ENCODE measurements at places on chromosomes 11 and 22.

DNA sequence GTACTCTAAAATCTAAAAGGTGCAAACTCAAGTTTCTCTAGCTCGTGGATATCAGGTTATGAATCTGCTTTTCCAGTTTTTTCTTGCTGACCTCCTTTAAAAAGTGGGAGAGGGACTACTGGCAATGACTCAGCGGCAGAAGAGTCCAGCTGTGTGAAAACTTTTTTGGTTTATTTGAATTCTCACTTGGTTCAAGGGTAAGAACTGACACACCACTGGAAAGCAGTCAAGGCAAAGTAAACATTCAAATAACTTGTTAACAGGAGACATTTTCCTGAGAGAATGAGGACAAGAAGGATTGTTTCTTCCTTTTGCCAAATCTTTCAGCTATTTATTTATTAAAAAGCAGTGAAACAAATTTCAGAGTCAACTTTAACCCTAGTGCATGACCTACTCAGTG is 36.1 kb downstream of the CDON start:
- no peak for DNase-seq

DNA sequence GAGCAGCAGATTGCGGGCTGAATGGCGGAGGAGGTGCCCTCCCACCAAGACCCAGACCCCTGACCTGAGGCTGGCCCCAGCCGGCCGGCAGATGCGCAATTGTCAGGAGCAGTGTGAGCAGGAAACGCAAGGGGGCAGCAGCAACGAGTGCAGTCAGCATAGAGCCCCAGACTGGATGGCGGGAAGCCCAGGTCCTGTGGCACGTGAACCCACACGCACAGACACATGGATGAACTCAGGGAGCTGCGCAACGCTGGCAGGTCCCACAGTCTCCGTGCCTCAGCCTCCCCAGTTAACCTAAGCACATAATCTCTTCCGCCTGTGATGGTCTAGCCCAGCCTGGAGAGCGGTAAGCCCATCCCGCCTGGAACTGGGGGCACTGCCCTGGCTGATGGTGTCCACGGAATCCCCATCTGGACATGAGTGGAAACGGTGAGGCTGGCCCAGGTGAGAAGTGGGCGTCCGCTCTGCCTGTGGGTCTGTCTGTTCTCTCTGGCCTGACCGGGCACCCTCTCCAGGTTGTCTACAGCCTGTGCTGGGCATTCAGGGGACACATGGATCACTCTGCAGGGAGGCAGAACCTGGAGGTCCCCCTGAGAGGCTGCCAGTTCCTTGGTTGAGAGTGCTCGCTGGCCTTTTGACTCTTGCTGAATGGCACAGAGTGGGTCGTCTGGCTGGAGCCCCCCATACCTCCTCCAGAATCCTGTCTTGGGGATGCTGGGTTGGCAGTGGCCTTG is 626 bp upstream of the TBX10 start:
- no peak for DNase-seq

- no peak for DNase-seq
Measured at GRCh38 chr22:37501610-37502341, 15.6 kb upstream of the MFNG start.

DNA sequence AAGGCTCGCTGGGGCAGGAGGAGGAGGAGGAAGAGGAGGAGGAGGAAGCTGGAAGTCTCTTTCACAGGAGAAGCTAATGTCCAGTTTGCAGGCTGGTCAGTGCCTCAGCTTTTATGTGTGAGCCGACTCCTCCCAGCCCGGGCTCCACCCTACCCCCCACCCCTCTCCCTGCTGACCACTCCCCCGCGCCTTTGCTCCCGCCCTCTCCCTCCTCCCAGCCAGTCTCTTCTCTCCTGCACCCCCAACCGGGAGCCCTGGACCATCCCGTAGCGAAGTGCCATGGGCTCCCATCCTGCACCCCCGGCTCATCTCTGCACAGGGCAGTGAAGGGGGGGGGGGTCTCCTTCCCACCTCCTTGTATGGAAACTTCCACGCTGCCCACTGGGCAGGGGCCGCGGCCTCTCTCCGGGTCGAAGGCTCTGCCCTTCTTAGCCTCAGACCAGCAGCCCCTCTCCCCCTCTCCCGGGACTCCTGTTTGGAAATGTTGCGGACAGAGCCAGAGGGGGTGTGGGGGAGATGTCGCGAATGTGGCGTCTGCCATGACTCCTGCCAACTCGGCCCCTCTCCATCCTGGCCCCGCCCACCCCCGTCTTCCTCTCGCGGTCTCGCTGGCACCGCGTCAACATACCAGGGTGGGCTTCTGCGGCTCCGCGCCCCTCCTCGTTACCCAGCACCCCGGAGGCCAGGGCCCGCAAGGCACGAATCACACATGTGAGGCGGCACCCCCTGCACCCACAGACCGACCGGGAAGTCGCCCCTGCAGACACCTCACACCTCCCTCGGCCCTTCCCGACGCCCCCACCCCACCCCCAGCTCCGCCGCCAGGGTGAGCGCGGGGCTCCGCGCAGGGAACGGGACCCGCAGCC is 1.8 kb downstream of the IGF2 start:
- DNase-seq = no peak

GRCh38 chr11:66479394-66480116 is 679 bp upstream of the DPP3 start:
- DNase-seq = no peak

DNA sequence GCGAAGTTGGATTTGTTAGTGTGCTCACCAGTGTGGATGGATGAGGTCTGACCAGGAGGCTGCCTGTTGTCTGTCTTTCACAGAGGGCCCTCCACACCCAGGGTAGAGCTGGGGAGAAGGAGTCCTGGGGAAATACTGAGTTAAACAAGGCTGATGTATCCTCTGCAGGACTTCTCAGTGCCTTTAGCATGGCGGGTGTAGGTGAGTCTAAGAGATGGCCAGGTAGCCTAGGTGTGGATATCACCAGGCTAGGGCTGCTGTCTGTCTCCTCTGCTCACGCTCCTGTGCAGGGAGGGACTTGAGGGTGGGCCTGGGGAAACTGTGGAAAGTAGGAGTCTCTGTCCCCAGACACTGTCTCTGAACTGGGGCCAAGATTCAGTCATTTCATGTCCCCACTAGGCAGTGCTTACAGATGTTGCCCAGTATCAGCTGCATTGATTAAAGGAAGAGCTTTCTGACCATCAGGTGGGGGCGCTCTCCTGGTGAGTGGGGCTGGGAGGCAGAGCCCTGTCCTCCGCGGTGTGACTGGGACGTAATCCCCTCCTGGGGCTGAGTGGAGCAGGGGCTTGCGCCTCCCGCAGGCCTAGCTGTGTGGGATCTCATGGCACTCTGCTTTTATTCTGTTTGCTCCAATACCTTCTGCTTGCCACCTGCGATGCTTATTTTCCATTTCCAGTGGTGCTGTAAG is 35.5 kb upstream of the CCDC188 start:
- no peak for DNase-seq

DNA sequence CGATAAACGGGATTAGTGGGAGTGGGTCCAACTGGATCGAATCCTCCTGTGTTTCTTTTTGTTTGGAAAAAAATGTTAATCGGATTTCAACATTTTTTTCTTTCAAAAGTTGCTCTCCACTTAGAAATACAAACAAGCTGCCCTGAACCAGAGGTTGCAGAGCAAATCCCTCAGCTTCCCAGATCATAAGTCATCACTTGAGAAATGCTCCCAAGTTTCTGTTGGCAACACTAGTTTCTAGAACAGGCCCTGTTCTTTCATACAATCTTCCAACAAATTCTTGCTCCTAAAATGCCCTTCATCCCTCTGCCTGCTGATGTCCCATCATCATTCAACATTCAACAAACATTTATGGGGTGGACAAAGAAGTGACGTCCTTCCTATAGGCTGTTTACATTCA is 1.3 kb upstream of the MLC1 start:
- DNase-seq = no peak

DNA sequence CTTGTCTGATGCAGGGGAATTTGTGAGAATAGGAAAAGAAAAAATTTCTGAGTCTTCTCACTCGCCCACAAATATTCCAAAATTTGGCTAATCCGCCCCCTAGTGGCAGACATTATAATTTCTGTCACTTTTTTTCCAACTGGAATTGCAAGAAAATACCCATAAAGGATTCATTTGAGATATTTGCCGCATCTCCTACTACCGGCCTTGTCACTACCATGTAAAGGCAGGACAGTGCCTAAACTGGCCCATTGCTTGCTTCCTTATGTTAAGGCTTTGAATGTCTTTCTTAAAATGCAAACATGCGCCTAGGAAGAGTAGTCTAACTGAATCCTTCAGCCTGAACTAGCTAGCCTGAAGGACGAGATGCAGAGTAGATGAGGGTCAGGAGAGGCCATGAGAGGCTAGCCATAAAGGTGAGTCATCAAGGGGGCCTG is 9.3 kb upstream of the CEP295 start:
- peak; percentile 1 for DNase-seq

- DNase-seq = no peak
Measured at GRCh38 chr22:46864314-46865051, 102.0 kb downstream of the TBC1D22A start.

GRCh38 chr11:46248289-46249102 is 29.0 kb upstream of the CREB3L1 start:
- DNase-seq = no peak

- DNase-seq = no peak
Measured at GRCh38 chr11:117900720-117901440, 24.4 kb upstream of the FXYD6 start.

GRCh38 chr22:27760474-27760873 is 41.1 kb downstream of the MN1 start:
- DNase-seq = no peak

- DNase-seq = no peak
Measured at GRCh38 chr11:68137833-68138232, 16.6 kb upstream of the CHKA start.

GRCh38 chr11:100675115-100675650 is 11.9 kb upstream of the ARHGAP42 start:
- no peak for DNase-seq

GRCh38 chr11:40175980-40176379 is 1283.5 kb downstream of the LRRC4C start:
- DNase-seq = no peak

- DNase-seq = no peak
Measured at GRCh38 chr11:10876158-10876557, 18.3 kb upstream of the ZBED5 start.

DNA sequence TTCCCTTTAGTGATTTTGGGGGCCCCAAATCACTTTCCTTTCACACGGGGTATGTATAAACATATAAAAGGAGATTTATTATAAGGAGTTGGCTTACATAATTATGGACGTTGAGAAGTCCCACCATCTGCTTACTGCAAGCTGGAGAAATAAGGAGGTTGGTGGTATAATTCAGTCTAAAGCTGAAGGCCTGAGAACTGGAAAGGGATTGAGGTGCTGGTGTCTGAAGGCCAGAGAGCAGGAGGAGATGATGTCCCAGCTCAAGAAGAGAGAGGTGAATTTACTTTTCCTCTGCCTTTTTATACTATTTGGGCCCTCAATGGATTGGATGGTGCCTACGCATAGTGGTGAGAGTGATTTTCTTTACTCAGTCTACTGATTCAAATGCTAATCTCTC is 1.3 kb upstream of the ZNF202 start:
- DNase-seq = no peak

DNA sequence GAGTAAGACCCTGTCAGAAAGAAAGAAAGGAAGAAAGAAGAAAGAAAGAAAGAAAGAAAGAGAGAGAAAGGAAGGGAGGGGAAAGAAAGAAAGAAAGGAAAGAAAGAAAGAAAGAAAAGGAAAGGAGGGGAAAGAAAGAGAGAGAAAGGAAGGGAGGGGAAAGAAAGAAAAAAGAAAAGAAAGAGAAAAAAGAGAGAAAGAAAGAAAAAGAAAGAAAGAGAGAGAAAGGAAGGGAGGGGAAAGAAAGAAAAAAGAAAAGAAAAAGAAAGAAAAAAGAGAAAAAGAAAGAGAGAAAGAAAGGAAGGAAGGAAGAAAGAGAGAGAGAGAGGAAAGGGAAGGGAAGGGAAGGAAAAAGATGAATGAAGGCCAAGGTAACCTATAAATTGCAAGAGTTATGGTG is 47.2 kb upstream of the SLC22A12 start:
- DNase-seq = no peak

DNA sequence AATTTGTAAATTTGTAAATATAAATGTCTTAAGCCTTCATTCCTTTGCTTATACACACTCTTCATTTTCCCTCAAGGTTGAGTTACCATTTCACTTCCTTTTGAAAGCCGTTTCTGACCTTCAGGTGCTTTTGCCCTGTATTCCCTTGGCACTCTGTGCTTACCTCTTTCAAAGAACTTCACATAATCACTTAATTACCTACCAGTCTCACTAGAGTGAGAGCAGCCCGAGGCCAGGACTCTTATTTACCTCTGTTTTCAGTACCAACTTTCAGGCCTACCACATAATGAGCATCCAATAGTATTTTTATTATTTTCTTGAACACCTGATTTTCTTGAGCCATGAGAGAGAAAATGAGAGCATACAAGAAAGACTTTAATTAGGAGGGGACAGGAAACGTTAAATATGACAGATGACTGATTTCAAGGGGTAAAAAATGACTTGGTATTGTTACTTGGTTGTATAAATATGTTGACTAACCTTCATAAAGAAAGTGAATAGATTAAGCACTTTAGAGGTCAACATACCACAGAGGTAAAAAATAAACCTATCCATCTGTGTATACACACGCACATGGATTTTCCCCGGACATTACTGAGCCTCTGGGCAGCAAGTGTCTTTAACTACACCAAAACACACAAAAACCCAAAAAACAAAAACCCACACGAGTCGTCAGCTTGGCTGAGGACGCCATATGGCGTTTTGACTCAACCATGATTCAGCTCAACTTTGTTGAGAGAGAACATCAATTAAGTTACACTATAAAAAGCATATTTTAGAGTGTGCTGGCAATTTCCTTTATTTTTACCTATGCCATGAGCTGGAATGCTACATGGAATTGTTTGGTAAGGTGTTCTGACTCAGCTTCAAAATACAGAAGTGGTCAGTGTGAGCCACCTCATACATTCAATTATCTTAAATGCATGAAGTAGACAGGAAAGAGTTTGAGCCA is 7.6 kb downstream of the ATXN10 start:
- no peak for DNase-seq

DNA sequence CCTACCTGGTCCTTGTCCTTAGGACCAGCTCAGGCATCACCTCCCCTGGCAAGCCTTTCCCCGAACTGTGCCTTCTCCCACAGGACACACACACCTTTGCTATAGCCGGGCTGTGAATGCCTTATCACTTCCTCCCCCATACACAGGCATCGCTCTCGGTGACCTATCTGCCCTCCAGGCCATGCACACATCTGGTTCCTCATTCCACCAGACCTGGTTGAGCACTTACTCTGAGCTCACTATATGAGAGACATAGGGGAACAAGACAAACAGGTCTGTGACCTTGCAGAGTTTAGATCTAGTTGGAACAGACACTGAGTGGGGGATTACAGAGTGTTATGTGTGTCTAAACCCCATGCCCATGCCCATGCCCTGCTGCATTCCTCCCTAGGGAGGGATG is 3.1 kb upstream of the BCR start:
- DNase-seq = peak; percentile 28

All from GDM1 (cell line).